ENCODE measurements at places on chromosomes 5 and 9.
A peak's percentile ranks its signal among the peaks of the same experiment; 100 is the strongest.

GRCh38 chr9:97918611-97919010 is 3.7 kb downstream of the TRMO start:
- DNase-seq, result no peak

DNA sequence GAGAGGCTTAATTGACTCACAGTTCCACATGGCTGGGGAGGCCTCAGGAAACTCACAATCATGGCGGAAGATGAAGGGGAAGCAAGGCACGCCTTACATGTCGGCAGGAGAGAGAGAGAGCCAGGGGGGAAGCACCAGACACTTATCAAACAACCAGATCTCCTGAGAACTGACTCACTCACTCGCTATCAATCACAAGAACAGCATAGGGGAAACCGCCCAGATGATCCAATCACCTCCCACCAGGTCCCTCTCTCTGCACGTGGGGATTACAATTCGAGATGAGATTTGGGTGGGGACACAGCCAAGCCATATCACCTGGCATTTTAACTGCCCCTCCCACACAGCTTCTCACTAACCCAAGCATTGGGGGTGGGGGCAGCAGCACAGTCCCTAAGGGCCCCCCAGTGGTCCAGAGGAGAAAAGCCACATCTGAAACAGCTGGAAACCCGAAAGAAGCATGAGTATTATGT is 76.1 kb upstream of the ASS1 start:
- DNase-seq, result peak; percentile 16

DNA sequence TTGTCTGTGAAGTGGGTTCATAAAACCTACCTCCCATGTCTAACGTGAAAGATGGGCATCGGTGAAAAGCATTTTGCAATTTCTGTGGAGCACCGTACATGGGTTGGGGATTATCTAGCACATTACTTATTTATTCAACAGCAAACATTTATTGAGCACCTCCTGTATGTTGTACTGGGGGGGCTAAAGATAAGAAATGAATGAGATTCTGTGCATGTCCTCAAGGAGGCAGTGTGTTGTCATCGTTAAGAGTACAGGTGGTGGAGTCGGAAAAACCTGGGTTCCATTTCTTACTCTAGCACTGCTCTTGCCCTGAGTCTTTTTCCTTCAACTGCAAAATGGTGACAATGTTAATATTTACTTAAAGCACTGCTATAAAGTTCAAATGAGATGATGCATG is 30.4 kb upstream of the DENND1A start:
- no peak for DNase-seq

GRCh38 chr5:129935626-129936025 is 31.4 kb downstream of the CHSY3 start:
- DNase-seq, result no peak

GRCh38 chr9:401223-401622 is 186.6 kb downstream of the DOCK8 start:
- no peak for DNase-seq

All from mammary epithelial cell (primary cell).